ENCODE measurements at places on chromosomes 4 and X.
A peak's percentile ranks its signal among the peaks of the same experiment; 100 is the strongest.

DNA sequence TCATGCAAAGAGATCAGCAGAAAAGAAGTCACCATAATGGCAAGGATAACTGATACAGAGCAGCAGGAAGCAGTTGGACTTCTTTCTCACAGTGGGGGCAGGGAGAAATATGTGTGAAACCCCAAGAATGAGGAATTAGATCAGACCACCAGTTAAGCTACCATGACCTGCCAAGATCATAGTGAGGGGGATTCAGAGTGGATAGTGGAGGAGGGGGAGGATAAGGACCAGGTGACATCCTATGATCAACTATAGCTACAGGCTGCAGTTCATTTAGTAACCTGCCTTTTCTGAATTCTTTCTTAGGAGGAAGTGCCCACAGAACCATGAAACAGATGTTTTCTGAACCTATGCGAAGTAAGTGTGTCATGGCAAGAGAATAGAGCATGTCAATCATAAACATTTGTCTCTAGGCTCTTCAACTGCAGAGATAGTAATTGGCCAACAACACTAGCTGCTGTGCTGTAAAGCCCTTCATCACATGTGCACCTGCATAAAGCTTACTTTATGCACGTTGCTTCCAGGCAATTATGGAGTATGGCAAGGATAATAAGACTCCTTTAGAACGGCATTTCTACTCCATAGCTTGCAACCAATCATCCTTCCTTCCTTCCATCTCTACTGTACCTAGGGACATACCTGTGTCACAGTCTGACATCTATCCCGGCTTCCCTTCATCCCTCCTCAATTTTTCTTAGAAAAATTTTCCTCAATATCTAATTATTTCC, 329.7 kb downstream of the EPHA5 start:
- H3K4me1 ChIP-seq, result no peaks in the 10 kb centered on the region
- H3K27ac ChIP-seq, result no peak overlapping the region

- H3K27ac ChIP-seq, result no peak overlapping the region
- H3K4me1 ChIP-seq, result no peaks in the 10 kb centered on the region
- no peaks in the 10 kb centered on the region for H3K36me3 ChIP-seq
- DNase-seq, result no peak
Observed at GRCh38 chrX:30875957-30876356, 13.1 kb downstream of the TAB3 start.

DNA sequence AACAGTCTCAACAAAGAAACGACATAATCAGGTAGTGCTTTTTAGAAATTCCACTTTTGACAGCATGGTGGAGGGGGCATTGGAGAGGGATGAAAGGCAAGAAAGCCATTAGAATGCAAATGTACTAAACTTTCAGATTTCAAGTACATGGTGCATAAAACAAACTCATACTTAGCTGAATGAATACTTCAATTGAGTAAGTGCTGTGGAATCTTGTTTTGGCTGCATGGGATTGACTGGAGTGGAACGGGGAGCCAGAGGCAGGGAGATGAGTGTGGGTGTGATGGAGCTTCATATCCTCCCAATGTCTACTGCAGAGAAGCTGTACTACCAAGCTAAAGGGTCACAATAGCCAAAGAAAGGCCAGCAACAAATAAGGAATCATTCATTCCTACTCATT, 52.4 kb downstream of the USP46 start:
- no peaks in the 10 kb centered on the region for H3K27me3 ChIP-seq
- no peak overlapping the region for H3K4me3 ChIP-seq
- H3K4me1 ChIP-seq, result no peaks in the 10 kb centered on the region
- H3K27ac ChIP-seq, result no peak overlapping the region
- DNase-seq, result no peak

DNA sequence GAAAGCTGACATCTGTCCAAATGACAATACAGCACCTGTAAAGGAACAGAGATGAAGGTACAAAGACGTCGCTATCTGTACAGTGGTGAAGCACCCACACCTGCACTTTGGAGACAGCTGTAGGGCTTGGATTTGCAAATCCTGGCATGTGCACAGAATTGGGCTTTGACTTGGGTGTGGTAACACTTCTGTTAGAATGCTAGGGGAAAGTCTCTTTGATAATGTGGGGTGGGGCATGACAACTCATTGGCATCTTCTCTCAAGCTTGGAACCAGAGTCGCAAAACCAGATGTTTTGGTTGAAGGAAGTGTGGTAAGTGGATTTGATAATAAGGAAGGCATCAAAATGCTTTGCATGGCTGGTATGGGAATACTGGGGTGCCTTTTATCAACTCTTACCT, 55.5 kb downstream of the VCX3B start:
- no peak for DNase-seq
- no peaks in the 10 kb centered on the region for H3K36me3 ChIP-seq
- no peaks in the 10 kb centered on the region for H3K27me3 ChIP-seq
- H3K4me3 ChIP-seq, result no peak overlapping the region

DNA sequence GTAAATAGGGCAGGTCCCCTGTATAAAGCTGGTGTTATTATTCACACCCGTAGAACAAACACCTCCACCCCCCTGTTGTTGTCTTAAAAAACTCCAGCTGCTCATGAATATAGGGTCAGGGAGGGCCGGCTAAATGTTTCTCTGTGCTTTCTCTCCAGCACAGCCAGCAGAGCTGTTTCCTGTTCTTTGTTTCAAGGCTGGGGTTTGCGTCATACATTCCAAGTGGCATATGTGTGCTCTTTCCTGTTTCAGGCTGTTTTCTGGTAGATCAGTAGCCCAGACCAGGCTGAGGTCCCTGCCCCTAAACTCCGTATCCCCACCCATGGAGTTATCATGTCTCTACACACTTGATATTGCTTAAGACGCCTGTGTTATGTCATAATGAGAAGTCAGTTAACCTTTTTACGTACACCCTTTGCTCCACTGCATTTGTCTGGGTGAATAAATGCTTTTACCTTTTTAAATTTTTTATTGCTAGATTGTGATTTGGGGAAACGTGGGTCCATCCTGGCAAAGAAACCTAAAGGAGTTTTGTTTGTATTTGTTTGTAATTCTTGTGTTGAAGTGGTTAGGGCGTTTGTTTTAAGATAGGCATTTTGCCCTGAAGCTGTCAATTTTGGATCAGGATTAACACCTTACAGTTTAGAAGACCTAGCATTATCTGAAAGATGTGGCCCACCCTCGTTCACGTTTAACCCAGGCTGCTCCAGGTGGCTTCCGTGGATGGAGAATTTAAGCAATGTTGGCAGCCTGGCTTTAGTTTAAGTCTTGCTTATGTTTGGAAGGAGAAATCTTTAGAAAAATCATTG, 3.3 kb downstream of the KLF3 start:
- H3K4me3 ChIP-seq, result peak overlapping the region; percentile 92
- H3K4me1 ChIP-seq, result peaks cover 64% of the 10 kb centered on the region
- H3K27me3 ChIP-seq, result no peaks in the 10 kb centered on the region
- peak; percentile 83 for DNase-seq
- no peaks in the 10 kb centered on the region for H3K36me3 ChIP-seq

- no peak overlapping the region for H3K27ac ChIP-seq
- H3K4me1 ChIP-seq, result no peaks in the 10 kb centered on the region
- no peaks in the 10 kb centered on the region for H3K36me3 ChIP-seq
- H3K27me3 ChIP-seq, result no peaks in the 10 kb centered on the region
- DNase-seq, result no peak
- no peak overlapping the region for H3K4me3 ChIP-seq
Observed at GRCh38 chr4:77201343-77201742, 44.3 kb downstream of the CCNG2 start.

DNA sequence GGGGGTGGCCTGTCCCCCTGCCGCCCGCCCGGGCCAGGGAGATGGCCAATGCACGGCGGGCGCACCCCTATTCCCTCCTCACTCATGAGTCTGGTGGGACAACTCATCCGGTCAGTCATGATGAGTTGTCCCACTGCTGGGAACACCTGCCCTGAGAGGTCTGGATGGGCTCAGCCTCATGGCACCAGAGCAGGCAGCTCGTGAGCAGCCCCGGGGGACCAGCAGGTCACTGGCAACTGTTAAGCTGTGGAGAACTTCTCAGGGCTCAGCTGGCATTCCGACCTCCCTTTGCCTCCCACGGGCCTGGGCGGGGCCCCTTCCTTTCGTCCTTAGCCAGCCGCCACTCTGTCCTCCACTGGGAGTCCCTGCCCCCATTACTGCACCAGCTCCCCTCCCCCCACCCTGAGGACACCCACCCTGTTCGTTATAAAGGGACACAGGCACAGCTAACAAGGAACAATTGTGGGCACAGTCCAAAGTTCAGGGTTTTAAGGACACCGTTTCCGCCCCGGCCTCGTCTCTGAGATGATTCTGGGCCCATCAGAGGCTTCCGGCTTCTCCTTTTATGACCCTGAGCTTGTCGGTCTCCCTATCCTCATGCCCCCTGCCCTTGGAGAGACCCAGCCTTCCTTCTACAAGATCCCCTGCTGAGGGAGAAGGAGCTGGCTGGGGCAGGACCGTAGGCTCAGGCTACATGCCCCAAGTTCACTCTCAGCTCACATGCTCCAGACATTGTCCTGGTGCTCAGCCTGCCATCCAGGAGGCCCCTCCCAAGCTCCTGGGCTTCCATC, 14.6 kb upstream of the KIAA0232 start:
- no peaks in the 10 kb centered on the region for H3K36me3 ChIP-seq
- no peak for DNase-seq
- H3K27ac ChIP-seq, result no peak overlapping the region
- no peaks in the 10 kb centered on the region for H3K27me3 ChIP-seq
- peaks cover 14% of the 10 kb centered on the region for H3K4me1 ChIP-seq
- no peak overlapping the region for H3K4me3 ChIP-seq

GRCh38 chr4:172874944-172875343, 293.7 kb upstream of the GALNT7 start:
- no peaks in the 10 kb centered on the region for H3K4me1 ChIP-seq
- no peak for DNase-seq
- H3K27me3 ChIP-seq, result no peaks in the 10 kb centered on the region
- no peaks in the 10 kb centered on the region for H3K36me3 ChIP-seq
- no peak overlapping the region for H3K4me3 ChIP-seq

- H3K4me1 ChIP-seq, result peaks cover 22% of the 10 kb centered on the region
- no peaks in the 10 kb centered on the region for H3K27me3 ChIP-seq
- peaks cover 9% of the 10 kb centered on the region for H3K36me3 ChIP-seq
Observed at GRCh38 chrX:24498975-24499374, 33.9 kb downstream of the PDK3 start.

DNA sequence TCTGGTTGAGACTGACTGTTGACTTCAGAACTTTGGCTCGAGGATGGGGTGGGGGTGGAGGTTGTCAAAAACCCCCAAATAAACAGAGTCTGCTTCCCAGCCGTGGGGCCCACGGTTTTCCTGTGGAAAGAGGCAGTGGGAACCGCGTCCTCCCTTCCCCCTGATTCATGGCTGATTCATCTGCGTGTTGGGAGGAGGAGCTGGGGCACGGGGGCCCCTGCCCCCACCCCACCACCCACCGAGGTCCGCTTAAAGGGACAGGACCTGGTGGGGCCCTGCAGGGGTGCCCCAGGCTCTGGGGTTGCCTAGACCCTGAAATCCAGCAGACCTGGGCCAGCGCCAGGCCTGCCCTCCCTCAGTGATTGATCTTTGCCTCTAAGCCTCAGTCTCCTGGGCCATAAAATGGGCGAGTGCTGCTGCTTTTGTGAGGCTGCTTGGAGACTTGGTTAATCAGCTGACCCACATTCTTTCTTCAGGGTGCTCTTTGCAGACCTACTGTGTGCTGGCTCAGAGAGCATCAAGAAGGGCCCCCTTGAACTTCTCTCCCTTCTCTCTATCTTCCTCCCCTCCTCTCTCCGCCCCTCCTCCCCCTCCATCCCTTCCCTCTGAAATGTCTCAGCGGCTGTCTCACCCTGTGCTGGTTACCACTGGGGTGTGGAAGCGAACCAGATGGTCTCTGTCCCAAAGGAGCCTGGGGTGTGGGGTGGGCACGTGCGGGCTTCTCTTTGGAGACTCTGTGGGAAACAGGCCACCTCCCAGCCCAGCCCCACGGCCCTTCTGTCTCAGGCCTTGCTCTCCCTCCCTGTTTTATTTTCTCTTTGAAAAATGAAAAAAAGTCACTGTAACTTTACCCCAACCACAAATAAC, 9.1 kb downstream of the HTRA3 start:
- no peaks in the 10 kb centered on the region for H3K36me3 ChIP-seq
- DNase-seq, result no peak
- H3K27ac ChIP-seq, result no peak overlapping the region
- no peaks in the 10 kb centered on the region for H3K27me3 ChIP-seq
- H3K4me3 ChIP-seq, result no peak overlapping the region

- no peaks in the 10 kb centered on the region for H3K36me3 ChIP-seq
- H3K27me3 ChIP-seq, result no peaks in the 10 kb centered on the region
- no peaks in the 10 kb centered on the region for H3K4me1 ChIP-seq
- H3K4me3 ChIP-seq, result no peak overlapping the region
Observed at GRCh38 chrX:96576368-96576767, 108.3 kb upstream of the DIAPH2 start.

All from CD4-positive, alpha-beta memory T cell (primary cell).